ENCODE measurements at places on chromosomes 2 and 18.
A peak's percentile ranks its signal among the peaks of the same experiment; 100 is the strongest.

DNA sequence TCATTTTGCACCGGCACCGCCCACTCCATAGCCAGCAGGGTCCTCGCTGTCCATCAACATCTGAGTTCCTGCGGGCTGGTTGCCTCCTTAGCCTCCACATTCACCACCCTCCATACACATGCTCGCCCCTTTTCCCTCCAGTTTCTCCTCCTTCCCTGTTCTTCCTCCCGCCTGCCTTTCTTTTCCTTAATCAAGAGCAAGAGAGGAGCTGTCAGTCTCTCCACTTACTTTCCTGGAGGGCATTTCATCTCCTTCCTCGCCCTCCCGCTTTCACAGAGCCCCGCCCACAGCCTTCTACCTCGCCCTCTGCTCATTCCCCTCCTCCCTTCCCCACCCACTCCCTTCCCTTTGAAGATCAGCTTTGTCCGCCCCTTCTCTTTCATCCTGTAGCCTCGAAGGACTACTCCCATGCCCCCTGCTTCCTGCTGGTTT is 13.8 kb upstream of the ZBTB7C start:
- DNase-seq, result no peak

DNA sequence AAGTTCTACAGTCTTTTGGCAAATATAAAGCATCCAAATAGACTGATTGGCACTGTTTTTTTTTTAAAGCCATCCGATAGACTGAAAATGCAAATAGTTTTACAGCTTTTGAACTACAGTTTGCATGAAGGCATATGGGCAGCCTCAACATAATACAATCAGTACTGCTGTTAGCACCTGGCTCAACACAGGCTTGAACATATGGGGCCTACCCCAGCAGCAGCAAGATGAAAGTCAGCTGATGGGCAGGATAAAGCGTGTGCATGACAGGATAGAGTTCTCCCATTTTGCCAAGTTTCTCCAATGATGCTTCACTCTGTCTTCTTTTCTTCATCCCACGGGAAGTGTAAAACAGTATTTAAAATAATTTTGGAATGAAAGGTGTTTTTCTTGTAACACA is 1.3 kb upstream of the AKAIN1 start:
- no peak for DNase-seq

DNA sequence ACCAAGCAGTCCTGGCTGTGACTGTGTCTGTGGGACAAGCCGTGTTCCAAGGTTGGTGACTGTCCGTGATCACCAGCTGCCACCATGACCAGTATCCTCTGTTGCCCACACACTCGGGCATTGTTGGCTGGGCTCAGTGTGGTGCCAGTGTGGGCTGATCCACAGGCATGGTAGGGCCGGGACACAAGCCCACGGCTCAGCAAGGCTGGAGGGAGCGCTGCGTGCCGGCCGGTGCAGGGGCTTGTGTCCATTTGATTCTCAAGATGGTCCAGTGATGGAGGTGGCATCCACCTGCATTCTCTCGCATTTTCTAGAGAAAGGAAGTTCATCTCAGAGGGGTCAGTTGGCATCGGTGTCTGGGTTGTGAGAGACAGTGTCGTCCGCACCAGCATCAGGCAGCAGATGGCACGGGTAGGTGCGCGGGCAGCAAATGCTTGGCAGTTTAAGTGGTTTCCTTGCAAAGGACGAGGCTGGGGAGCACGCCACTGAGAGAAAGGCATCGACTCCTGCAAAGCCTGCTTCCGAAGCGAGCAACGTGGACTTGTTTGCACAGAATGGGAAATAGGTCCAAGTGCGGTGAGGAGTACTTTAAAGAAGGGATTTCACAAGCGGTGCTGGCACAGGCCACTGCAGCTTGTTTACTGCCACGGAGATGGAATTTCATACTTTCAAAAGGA is 20.9 kb downstream of the TWIST2 start:
- no peak for DNase-seq

GRCh38 chr2:30860003-30860725 is 52.9 kb upstream of the CAPN13 start:
- DNase-seq, result no peak

DNA sequence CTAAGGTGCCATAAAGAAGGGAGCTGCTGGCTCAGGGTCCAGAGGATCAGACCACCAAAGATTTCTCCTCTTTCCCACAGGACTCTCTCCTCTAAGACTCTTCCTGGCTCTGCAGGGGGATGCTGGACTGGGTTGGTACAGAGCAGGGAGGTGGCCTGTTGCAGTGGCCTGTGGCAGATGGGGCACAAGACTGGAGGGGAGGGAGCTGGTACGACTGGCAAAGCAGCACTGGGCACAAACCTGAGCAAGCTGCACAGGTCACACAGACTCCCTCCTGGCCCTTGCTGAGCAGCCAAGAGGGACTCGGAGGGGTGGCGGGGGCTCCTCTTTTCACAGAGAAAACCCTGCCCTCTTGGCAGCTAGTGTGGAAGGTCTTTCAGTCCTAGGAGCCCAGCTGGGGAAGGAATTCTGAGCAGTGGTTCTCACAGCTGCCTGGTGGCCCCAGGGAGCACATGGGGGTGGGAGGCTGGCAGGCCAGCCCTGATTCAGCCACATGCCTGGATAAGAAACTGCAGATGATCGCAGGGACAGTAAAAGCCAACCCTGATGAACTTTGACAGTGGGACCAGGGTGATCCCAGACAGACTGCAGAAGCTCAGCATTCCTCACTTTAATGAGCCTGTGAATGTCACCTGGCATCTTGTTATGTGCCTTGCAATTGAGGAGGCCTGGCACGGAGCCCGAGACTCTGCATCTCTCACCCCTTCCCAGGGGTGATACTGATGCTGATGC is 32.5 kb upstream of the ACAA2 start:
- DNase-seq, result no peak

DNA sequence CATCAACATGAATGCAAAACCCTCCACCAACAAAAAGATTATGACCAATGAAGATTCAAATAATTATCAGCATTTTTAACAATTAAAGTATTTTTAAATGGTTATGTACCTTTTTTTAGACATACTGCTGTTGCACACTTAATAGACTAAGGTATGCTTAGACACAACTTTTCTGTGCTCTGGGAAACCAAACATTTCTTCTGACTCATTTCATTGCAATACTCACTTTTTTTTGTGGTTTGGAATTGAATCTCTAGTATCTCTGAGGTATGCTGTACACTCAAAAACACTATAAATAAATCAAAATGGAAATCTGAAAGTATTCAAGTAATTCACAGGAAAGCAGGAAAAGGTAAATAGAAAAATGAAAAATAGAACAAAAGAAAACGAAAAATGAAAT is 247.9 kb upstream of the POU3F3 start:
- no peak for DNase-seq

DNA sequence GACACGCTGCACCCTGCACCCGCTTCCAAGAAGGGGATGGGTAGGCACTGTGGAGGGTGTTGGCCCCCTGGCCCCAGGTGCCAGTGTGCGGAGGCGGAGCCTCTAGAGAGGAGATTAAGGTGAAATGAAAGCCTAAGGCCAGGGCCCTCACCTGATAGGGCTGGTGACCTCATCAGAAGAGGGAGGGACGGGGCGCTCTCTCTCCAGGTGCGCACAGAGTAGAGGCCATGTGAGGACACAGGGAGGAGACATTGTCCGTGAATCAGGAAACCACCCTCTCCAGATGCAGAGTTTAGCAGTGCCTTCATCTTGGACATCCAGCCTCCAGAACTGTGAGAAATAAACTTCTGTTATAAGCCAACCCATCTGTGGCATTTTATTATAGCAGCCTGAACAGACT is 62.3 kb downstream of the PSMG2 start:
- DNase-seq, result no peak

DNA sequence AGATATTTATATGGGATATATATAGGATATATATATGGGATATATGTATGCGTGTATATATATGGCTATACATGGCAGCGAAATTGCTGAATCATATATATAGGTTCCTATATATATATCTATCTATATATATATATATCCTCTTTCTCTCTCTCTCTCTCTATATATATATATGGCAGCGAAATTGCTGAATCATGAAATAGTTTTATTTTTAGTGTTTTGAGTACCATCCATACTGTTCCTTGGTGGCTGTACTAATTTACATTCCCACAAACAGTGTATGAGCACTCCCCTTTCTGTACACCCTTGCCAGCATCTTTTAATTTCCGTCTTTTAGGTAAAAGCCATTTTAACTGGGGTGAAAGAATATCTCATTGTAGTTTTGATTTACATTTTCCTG is 397.6 kb upstream of the LINC00305 start:
- DNase-seq, result no peak

DNA sequence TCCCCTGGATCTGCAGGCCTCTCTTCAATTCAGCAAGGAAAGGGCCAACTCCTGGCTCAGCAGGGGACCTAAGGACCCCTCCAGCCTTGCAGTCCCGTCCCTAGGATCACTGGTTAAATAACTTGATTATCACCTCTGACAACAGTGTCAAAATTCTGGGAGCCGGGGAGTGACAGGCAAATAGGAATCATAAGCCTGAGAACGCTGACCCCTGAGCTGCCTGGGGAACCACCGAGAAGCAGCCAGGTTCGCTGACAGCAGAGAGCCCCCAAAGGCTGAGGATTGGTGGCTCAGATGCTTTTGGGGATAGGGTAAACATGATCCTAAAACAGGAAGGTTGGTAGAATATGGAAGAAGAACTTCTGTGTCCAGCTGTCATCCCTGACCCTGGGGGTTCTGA is 17.5 kb upstream of the TNS1 start:
- DNase-seq, result no peak

GRCh38 chr2:40606862-40607261 is 155.0 kb upstream of the SLC8A1 start:
- no peak for DNase-seq

- no peak for DNase-seq
Measured at GRCh38 chr18:77401173-77401572, 151.5 kb downstream of the GALR1 start.

- no peak for DNase-seq
Measured at GRCh38 chr2:213500881-213501280, 216.6 kb downstream of the SPAG16 start.

- DNase-seq, result no peak
Measured at GRCh38 chr2:239164335-239164871, 236.4 kb downstream of the HDAC4 start.

DNA sequence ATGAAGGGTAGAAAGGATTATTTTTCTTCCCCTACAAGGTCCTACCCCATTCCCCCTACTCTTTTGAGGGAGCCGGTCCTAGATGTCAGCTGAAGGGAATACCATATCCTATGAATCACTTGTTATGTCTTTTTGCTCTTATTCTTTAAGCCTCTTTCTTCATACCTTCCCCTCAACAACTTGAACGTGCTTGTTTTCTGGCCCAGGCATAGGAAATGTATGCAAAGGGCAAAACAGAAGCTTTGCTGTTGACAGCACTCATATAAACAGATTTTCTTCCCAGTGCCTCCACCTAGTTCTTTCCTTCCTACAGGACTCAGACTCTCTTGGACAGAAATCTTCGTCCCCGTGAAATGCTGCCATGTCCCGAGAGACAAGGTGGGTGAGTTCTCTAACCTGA is 64.6 kb downstream of the TMEM17 start:
- DNase-seq, result no peak

DNA sequence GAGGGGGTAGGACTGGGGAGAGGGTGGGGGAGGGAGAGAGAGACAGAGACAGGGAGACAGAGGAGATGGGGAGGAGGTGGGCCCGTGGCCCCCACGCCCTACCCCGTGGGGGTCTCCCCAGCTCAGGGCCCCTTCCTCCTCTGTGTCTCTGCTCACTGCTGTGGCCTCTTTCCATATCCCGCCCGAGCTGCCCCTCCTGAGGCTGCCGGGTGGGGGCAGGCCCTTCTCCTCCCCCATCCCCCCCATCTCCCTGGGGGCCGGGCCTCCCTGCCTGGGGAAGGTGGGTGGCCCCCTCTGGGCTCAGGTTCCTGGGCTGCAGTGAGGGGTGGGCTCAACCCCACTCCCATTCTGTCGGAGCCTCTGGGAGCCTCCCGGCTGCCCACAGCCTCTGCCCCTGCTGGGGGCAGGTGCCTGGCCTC is 332 bp upstream of the PDCD1 start:
- no peak for DNase-seq

DNA sequence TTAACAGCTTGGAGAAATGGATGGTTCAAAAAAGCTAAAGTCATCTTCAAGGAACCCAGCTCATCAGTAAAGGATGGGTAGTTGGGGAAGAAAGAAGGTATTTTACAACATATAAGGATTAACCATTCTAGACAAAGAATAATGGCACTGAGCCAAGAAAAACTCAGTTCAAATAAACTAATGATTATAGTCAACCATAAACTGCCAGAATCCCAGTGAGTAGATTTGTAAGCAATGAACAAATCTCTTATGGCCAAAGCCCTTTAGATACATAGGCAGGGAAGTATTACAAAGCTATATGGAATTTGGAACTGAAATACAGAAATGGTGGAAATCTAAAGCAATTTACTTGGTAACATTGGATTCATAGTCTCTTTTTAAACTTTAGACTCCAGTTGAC is 92.4 kb upstream of the ZFP36L2 start:
- no peak for DNase-seq

DNA sequence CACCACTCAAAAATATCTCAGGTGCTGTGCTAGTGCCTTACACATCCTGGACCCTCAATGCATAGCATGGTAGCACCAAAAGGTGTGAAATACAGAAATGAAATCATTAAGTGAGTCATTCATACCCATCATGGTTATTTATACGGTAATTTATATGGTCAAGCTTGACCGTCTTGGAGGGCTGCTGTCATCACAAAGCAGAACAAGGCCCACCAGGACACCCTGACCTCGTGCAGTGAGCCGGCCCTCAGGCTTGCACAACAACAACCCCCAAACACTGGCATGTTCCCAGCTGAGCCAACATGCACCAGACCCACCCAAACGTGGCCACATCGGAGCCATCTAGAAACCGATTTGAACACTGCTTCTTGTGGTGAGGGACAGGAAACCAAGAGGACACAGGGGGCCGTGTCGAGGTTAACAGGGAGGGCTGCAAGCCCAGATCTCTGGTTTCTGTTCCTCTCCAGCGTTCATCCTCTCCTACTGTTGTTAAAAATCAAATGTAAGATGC is 378.5 kb upstream of the ID2 start:
- peak; percentile 52 for DNase-seq

DNA sequence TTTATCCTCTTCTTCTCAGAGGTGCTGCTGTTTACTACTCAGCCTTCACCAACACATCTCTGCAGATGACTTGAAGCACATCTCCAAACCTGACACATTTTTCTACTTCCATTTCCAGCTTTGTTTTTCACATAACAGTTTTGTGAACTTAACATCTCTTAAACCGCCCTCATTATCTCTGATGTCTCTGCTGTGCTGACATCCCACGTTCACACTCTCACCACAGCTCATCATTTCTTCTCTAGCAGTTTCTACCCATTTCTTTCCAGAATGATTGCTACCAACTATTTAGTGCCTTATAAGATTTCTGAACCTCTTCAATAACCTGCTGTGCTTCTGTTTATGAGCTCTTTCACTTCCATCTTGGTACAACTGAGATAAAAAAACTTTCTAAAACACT is 238.0 kb downstream of the PTPRM start:
- DNase-seq, result no peak

GRCh38 chr18:2263303-2263890 is 307.9 kb downstream of the METTL4 start:
- no peak for DNase-seq

All from stimulated activated CD8-positive, alpha-beta memory T cell treated with anti-CD3 and anti-CD28 coated beads, Interleukin-15, amount 100 ng/mL, for 4 hours (primary cell).